ENCODE measurements at places on chromosomes 2 and 18.

DNA sequence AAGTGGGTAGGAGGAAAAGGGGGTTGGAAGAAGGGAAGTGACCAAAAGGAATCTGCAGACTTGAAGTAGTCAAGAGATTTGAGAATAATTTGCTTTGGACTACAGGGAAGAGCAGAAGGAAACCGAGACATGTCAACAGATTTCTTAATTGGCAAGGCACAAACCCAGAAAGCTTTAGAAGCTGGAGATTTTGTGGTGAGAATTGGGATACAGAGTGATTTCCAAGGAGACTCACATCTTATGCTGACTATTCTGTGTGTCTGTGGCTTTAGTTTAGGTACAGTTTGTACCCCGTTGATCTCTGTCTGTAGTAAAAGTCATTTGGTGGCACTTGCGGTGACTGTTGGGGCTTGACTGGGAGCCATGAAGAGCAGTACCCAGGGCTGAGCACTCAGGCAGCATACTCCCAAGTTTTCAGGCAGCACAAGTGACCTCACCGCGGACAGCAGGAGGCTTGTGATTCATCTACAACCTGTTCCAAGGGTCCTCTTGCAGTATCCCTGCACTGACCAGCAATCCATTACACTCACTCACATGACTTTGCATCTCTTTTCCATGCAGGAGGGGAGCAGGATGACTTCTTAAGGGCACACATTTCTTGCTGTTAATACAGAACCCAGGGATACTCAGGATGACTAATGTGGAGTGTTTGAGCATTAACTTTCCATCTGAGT lies 97.1 kb upstream of the TNP1 start:
- DNase-seq, result no peak

- DNase-seq, result no peak
Measured at GRCh38 chr2:207952564-207953345, 72.6 kb downstream of the PLEKHM3 start.

GRCh38 chr2:137000811-137001210 lies 235.5 kb downstream of the THSD7B start:
- no peak for DNase-seq

- no peak for DNase-seq
Measured at GRCh38 chr18:76429262-76430126, 65.5 kb downstream of the ZNF516 start.

DNA sequence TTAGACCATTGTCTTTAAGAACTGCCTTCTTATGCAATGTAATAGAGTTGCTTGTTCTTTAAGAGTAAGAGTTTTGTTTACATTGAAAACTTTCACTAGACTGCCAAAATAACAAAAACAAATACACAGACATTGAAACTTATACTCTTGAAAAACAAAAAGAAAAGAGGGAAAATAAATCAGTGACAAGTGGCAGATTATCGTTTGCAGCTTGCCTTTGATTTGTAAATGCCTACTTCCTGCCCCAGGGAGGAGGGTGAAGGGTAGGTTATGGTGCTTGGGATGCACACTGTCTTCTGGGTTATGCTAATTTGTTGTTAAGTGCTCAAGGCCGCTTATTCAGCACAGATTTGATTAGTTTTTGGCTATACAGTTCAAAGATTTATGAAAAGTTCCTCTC lies 198.7 kb downstream of the TGIF1 start:
- DNase-seq, result no peak
